Vagina (tissue), 2 donors: ENCODE measurements at places on chromosomes 5 and 9.

- no peaks in the 10 kb centered on the region for H3K36me3 ChIP-seq
- no peak overlapping the region for H3K4me3 ChIP-seq
- H3K4me1 ChIP-seq: peaks cover 74% of the 10 kb centered on the region
Observed at GRCh38 chr5:14187157-14187556, 44.0 kb downstream of the TRIO start.

DNA sequence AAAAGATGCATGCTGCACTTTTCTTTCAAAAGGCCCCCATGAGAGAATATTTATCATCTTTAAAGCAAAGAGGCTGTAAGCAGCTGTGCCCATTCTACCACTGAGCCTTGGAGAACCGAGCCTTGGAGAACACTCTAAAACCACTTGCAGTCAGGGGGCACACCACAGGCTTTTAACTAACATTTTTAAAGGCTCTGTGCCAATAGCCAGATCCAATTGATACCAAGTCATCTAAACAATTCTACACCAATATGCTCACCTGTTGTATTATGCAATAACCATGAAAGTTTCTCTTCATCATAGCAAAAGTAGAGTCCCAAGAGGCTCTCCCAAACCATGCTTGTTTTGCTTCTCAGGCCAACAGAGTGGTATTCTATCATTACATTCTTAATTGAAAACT lies 1090.5 kb upstream of the SEMA6A start:
- no peaks in the 10 kb centered on the region for H3K4me1 ChIP-seq
- no peak for DNase-seq
- H3K36me3 ChIP-seq: no peaks in the 10 kb centered on the region

GRCh38 chr5:181189962-181190710 lies 14.9 kb downstream of the TRIM7 start:
- peaks cover 22% of the 10 kb centered on the region for H3K4me1 ChIP-seq
- no peaks in the 10 kb centered on the region for H3K36me3 ChIP-seq
- peak overlapping the region; percentile 93 for H3K27ac ChIP-seq
- DNase-seq: no peak
- peak overlapping the region; percentile 83 for H3K4me3 ChIP-seq

DNA sequence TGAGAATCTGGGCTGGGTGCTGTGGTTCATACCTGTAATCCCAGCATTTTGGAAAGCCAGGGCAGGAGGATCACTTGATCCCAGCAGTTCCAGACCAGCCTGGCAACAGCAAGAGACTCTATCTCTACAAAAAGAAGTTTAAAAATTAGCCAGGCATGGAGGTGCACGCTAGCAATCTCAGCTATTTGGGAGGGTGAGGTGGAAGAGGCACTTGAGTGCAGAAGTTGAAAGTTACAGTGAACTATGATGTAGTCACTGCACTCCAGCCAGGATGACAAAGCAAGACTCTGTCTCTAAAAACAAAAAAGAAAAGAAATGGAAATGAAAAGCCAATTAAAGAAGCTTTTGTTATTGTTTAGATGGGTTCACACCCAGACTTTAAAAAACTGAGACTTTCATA lies 131.6 kb upstream of the RASA1 start:
- no peaks in the 10 kb centered on the region for H3K27me3 ChIP-seq
- H3K36me3 ChIP-seq: no peaks in the 10 kb centered on the region
- no peak for DNase-seq
- no peak overlapping the region for H3K4me3 ChIP-seq

- H3K36me3 ChIP-seq: peaks cover 20% of the 10 kb centered on the region
- DNase-seq: no peak
- no peaks in the 10 kb centered on the region for H3K27me3 ChIP-seq
- H3K4me1 ChIP-seq: no peaks in the 10 kb centered on the region
- no peak overlapping the region for H3K27ac ChIP-seq
Observed at GRCh38 chr5:66021585-66021984, 95.2 kb downstream of the ERBIN start.

DNA sequence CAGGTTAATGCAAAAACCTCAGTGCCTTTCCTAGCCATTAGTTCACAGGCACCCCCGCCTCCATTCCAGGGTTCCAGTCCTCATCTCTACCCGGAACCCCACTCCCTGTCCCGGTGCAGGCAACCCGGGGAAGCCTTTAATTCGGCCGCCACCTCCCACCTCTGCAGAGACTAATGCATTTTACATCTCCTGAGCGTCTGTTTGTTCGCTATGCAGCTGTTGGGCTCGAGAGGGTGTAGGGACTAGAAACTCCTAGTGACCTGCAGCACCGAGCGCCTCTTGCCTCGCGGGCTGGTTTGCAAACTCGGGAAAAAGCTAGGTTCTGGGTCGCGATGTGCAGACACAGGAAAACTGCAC lies 3.6 kb downstream of the GDNF start:
- DNase-seq: no peak
- peaks cover 15% of the 10 kb centered on the region for H3K27me3 ChIP-seq
- peaks cover 51% of the 10 kb centered on the region for H3K4me1 ChIP-seq
- H3K4me3 ChIP-seq: peak overlapping the region; percentile 54
- H3K36me3 ChIP-seq: no peaks in the 10 kb centered on the region

DNA sequence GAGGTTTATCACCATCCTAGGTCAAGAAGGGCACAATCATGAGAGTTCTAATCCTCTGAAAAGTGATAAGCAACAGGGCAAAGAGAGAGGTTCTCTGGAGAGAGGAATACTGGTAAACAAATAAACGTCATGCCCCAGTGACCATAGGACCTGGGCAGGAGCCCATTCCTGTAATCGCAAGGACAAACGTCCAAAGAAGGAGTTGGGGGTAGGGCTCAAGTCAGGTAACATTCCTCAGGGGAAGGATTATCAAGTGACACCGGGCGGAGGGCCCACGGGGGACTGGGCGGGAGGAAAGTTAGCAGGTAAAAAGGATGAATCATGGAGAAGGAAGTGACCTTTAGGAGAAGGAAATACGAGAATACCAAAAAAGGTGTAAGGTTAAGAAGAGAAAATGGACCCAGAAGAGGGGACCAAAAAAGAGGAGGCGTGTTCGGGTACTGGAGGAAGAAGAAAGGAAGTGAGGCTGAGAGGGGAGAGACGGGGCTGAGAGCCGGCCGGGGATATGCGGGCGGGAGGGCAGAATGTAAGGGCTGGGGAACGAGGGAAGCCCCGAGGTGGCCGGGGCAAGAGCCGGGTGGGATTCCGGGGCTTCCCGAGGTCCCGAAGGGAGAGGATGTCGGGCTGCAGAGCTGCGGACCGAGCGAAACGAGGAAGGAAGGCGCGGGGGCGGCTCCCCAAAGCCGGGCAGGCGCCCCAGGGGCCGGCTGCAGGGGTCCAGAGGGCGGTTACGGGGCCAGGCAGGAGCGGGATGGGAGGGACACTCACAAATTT lies 583 bp downstream of the DIAPH1 start:
- peaks cover 27% of the 10 kb centered on the region for H3K4me1 ChIP-seq
- peak overlapping the region; percentile 96 for H3K27ac ChIP-seq
- H3K4me3 ChIP-seq: peak overlapping the region; percentile 86

DNA sequence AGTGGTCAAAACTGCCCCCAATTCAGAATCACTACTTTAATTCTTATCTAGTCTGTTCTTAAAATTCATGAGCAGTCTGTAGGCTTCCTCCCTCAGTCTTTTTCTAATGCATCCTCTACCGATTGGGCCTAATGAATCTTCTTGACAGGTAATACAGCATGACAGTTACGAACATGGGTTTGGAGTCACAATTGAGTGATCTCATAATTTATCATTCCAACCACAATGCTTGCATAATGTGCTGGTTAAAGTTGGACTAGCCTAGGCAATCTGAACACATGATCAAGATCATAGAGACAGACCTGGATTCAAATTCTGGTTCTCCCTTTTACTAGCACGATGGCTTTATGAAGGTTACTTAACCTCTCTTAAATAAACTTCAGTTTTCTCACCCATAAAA lies 33.1 kb upstream of the SETD9 start:
- H3K4me3 ChIP-seq: no peak overlapping the region
- DNase-seq: no peak
- no peak overlapping the region for H3K27ac ChIP-seq
- H3K36me3 ChIP-seq: no peaks in the 10 kb centered on the region

DNA sequence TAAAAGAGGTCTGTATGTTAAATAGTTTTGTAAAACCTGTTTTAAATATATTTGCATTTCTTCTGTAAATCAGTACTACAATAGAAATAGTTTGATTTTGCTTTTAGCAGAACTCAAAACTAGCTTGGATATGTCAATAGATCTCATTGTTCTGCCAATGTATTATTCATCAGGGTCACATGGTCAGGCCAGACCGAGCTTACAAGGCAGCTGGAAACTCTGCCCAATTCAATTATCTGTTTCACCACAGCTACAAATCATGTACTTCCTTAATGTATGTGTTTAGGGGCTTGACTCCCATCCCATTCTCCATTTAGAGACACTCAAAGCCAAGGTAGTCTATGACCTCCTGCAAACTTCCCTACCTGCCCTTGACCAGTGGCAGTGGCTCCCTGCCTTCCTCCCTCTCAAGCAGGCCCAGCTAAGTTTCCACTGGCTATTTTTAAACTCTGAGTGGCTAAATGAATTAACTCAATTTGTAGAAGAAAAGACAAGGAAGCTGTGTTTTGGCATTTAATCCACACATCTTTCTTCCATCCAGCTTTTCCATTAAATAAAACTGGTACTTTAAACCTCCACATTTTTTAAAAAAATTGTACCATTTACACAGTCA lies 46.4 kb upstream of the SELENOP start:
- H3K4me1 ChIP-seq: peaks cover 43% of the 10 kb centered on the region
- no peaks in the 10 kb centered on the region for H3K27me3 ChIP-seq
- no peak for DNase-seq
- no peaks in the 10 kb centered on the region for H3K36me3 ChIP-seq

- no peaks in the 10 kb centered on the region for H3K36me3 ChIP-seq
- no peak overlapping the region for H3K4me3 ChIP-seq
- no peak overlapping the region for H3K27ac ChIP-seq
- no peaks in the 10 kb centered on the region for H3K27me3 ChIP-seq
- no peaks in the 10 kb centered on the region for H3K4me1 ChIP-seq
- no peak for DNase-seq
Observed at GRCh38 chr9:129586685-129587084, 34.2 kb downstream of the C9orf50 start.

GRCh38 chr5:61596265-61596664 lies 264.2 kb downstream of the ZSWIM6 start:
- DNase-seq: no peak
- no peaks in the 10 kb centered on the region for H3K4me1 ChIP-seq
- no peaks in the 10 kb centered on the region for H3K27me3 ChIP-seq
- H3K36me3 ChIP-seq: no peaks in the 10 kb centered on the region
- H3K27ac ChIP-seq: no peak overlapping the region

- H3K4me1 ChIP-seq: peaks cover 14% of the 10 kb centered on the region
- no peak overlapping the region for H3K4me3 ChIP-seq
- no peak overlapping the region for H3K27ac ChIP-seq
- peaks cover 52% of the 10 kb centered on the region for H3K36me3 ChIP-seq
- no peak for DNase-seq
Observed at GRCh38 chr5:179862891-179863290, 4.3 kb upstream of the MRNIP start.

GRCh38 chr5:135460246-135461033 lies 8.3 kb upstream of the TIFAB start:
- peaks cover 6% of the 10 kb centered on the region for H3K4me1 ChIP-seq
- H3K4me3 ChIP-seq: no peak overlapping the region
- H3K36me3 ChIP-seq: no peaks in the 10 kb centered on the region
- no peaks in the 10 kb centered on the region for H3K27me3 ChIP-seq
- H3K27ac ChIP-seq: no peak overlapping the region

DNA sequence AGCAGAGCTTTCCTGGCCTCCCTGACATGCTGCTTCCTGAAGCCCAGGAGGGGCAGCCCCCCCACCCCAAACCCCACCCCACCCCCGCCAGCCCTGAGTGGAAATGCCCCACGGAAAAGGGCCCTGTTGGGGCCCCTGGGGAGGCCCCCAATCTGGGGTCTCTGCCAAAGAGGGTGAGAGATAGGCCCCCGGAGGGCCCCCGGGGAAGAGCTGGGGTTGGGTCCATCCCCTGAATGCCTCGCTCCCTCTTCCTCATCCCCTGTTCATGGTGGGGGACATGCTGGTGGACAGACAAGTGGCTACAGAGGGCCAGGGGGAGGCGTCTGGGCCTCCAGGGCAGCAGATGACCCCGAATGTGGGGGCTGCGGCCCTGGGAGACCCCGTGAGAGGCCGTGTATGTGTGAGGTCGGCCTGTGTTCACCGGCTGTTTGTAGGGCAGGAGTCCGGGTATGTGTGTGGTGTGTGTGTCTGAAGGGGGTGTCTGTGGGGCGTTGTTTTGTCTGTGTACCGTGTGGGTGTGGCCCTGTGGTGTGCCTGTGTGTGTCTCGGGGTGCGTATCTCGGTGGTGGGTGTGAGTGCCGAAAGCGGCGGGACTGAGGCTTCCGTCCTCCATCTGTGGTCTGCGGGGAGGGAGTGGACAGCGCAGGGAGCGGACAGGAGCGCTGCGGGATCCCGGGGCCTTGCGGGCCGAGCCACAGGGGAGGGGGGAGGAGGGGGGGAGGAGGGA lies 11.3 kb downstream of the C9orf50 start:
- no peaks in the 10 kb centered on the region for H3K36me3 ChIP-seq
- DNase-seq: no peak
- H3K27me3 ChIP-seq: no peaks in the 10 kb centered on the region
- peak overlapping the region; percentile 54 for H3K4me3 ChIP-seq
